ENCODE measurements at places on chromosomes 1 and 21.

GRCh38 chr21:15121655-15122120 lies 56.9 kb upstream of the NRIP1 start:
- peak; percentile 19 for DNase-seq

DNA sequence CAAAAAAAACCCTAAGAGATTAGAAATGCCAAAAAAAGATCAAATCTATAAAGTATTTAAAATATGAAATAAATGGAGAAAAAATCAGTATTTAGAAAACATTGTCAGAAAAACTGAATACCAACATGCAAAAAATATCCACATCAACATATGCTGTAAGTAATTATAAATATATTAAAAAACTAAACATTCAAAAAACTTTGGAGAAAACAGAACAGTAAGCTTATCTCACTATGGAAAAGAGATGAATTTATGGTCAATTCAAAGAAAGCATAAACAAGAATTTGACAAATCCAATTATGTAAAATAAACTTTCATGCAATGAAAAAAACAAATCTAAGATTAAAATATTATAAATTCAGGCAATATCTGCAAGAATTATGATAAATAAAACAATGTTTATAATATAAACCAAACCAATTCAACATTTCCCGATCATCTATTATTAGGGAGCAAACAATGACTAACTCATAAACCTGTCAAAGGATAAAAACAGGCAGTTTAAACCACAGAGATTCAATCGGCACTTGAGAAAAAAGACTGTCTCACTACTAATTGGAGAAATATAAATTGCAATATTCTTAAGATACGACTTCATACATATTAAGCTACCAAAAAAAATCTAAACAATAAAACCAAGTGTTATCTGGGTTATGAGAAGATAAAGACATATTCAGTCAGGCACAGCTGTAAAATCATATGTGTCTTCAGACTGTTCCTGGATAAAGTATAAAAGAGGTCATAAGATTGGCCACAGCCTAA lies 21.8 kb downstream of the EYA3 start:
- no peak for DNase-seq

- peak; percentile 64 for DNase-seq
Observed at GRCh38 chr1:225754940-225755641, 22.5 kb upstream of the SRP9 start.

DNA sequence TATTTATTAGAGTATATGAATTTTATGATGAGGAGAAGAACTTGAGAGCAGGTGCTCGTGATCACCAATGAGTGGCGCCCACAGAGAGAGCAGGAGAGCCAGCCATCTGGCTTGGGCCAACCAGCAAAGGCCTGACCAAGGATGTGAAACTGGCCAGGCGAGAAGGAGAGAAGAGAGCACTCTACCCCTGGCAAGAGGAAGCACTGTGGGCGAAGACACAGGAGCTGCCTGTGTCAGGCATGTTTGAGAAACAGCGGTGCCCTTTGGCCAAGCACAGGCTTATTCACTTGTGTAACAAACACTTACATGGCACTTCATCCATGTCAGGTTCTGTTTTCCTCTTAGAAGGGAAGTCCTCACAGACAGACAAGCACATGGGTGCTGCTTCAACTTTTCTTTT lies 4.2 kb upstream of the SIPA1L2 start:
- no peak for DNase-seq

DNA sequence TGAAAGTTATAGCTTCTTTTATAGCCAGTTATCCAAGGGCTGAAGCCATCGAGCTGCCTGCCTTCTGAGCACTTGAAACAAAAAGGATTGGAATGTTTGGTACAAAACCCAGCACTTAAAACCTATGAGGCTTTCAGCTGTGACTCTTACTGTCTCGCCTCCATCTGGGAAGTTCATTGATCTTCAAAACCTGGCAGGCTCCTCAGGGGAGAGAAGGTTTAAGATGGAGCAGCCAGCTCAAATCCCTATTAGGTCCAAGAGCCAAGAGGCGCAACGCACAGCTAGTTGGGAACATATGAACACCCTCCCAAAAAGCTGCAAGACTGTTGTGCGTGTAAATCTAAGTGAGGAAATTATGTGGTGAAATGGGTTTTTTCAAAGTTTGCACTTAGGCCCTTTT lies 33.4 kb downstream of the BACE2 start:
- DNase-seq = no peak

GRCh38 chr1:205446828-205447227 lies 9.0 kb downstream of the BLACAT1 start:
- peak; percentile 54 for DNase-seq

DNA sequence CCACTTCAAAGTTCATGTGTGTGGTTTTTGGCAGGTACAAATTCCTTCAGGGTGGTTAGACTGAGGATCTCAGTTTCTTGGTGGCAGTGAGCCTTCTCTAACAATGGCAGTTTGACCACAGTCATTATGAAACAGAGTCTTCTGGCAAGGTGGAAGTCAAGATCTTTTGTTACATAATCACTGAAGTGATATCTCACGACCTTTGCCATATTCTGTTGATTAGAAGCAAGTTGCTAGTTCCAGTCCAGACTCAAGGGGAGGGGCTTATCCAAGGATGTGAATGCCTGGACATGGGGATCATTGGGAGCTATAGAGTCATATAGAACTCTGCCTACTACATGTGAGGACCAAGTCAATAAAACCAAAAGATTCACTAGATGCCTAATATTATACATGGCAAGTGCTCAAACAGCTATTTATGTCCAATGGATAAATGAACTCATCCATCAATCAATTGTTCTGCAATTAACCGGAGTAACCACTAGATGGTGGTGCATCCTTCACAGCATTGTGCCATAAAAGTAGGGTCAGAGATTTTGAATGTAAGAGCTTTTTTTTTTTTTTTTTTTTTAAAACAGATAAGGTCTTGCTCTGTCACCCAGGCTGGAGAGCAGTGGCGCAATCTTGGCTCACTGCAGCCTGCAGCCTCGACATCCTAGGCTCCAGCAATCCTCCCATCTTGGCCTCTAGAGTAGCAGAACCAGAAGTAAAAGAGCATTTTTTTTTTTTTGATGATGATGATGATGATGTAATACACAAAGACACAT lies 131.9 kb downstream of the CRB1 start:
- no peak for DNase-seq

- no peak for DNase-seq
Observed at GRCh38 chr1:70542030-70542429, 131.0 kb downstream of the CTH start.

DNA sequence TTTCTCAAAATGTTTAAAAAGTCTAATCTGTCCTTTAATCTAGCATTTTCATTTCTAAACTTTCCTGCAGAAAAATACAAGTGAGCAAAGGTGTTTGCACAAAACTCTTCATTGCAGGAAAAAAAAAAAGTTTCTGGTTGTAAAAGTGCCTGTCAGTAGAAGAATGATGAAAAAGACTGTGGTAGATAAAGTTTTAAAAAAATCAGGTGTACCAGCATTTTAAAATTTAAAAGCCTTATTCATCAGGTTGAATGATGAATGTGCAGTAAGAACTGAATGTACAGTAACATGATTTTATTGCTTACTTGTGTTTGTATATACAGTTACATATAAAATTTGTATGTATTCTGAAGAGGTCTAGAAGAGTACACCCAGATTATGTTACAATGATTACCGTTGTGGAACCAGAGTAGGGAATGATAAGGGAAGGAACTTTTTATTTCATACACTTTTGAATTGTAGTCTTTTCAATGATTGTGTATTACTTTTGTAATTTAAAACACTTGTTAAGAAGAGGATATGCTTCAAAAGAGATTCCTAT lies 54.0 kb downstream of the FNBP1L start:
- no peak for DNase-seq

DNA sequence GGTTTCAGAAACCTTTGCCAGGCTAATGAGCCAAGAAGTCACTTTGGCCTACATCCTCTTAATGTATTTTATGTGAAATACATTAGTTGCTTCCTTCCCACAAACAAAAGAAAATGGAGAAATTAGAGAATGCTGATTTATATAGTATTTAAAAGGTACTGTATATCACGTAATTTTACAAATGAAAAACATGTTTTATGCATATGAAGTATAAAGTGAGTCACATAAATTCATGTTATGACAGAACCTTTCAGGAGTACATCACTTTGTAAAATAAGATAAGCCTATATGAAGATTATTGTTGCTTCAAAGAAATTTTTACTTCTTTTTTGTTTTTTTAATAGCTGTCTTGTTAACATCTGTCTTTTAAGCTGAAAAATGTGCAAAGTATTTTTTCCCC lies 4.6 kb downstream of the DR1 start:
- DNase-seq = no peak
